Cerebellum (tissue), 4 donors: ENCODE measurements at places on chromosomes 6 and 20. TPM values are rescaled to one million over a fixed set of nuclear protein-coding genes. Genes with fewer than 3 reads are reported as not detected.

DNA sequence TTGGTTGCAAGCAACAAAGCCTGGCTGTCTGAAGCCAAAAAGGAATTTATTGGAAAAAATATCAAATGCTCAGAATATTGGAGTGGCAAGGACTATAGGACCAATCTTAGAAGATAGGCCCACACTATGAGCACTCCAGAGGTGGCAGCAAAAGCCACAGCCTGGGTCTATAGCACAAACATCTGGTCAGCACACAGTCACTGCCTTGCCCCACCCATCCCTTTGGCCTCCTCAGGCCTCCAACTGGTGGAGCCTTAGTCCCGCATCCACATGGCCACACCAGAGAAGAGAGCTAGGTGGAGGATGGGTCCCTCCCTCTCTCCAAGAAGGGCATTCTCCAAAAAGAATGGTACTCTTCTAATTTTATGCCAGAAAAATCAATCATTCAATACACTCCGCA, 14.0 kb downstream of the NUDT3 start:
- DNase-seq = no peak

DNA sequence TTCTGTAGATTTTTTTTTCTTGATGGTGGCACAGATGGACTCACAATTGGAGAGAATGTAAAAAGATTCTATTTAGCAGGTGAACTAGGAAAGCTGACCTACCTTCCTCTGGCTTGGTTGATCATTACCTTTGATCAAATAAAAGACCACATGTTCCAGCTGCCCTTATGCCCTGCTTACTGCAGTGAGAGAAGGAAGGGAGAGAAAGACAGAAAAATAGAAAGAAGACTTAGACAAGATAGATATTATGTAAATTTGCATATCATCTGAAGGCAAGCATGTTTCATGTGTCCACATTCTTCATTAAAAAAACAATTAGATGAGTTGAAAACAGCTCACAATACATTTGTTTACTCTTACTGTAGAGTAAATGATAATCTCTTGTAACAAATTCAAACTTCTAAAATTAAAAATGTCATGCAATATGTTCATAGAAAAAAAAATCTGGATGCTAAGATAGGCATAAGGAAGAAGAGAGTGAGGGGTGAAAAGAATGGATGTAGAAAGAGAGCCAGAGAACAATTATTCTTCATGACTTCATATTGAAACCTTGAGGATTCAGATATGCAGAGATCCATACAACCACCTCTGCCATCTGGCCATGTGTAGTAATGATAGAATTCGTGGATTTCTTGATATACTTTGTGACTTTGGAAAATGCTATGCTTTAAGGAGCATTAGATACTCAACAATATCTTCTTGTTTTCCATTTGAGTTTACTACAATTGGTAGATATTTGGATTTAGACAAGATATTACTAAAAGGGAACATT, 71.7 kb downstream of the RFX6 start:
- DNase-seq = no peak

DNA sequence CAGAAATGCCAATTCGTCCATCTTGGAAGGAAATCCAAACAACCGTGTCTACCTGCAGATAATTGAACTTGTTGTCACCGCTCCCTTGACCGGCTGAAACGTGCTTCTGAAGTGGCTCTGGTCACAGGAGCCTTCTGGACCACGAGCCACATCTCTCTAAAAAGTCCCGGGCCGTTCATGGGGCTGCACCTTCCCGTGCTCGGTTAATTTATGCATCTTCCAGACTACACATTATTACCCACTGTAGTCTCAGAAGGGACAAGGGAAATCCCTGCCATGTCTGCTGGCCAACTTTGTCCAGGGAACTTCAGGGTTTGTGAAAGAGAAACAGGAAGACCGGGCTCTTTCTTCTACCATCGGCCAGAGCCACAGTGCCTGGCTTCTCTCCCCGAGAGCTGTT, 63.4 kb upstream of the MPC1 start:
- DNase-seq = no peak

GRCh38 chr20:50919567-50919966, 11.7 kb downstream of the ADNP start:
- DNase-seq = no peak

DNA sequence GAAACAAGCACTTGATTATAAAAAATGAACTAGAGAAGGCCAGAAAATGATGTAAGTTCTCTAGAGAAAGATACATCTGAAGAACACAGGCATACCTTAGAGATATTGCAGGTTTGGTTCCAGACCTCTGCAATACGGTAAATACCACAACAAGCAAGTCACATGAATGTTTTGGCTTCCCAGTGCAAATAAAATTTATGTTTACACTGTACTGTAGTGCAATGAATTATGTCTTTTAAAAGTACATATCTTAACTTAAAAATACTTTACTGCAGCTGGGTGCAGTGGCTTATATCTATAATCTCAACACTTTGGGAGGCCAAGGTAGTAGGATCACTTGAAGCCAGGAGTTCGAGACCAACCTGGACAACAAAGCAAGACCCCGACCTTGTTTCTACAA, 10.9 kb upstream of the KIAA1586 start:
- no peak for DNase-seq

DNA sequence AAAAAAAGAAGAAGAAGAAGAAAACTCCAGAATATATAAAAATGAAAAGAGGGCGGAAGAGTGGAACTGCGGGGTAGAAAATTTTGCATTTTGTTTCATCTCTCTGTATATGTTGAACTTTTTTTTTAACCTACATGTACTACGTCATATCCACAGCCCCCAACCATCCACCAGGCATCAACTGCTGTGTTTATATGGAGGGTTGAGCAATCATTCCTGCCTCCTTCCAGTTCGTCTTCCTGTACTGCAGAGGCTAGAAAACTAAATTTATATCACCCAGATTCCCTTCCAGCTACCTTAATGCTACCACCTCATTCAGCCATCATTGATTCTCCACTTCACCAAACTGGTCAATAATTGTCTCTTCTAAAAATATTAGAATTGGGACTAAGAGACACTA, 9.5 kb upstream of the SIGLEC1 start:
- DNase-seq = no peak

DNA sequence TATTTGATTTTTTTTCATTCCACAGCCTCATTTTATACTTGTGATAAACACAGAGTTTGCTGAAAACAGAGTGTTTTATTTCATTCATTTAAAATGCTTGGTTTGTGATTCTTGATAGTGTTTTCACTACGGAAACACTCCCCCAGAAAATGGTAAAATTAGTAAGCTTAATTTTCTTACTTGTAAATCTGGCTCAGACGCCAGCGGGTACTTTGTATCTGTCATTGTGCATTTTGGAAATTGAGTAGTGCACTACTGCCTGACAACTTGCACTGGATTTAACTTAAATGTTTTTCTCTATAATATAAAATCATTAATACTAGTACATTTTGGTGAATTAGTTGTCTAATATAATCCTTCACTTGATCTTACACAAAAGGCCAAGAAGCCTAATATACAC, 37.0 kb upstream of the HINT3 start:
- no peak for DNase-seq

The EFCAB8 gene
- total RNA-seq = not detected

The MICA gene
- 2.7 TPM for total RNA-seq

GRCh38 chr20:438571-439469, 23.5 kb downstream of the TBC1D20 start:
- DNase-seq = no peak

DNA sequence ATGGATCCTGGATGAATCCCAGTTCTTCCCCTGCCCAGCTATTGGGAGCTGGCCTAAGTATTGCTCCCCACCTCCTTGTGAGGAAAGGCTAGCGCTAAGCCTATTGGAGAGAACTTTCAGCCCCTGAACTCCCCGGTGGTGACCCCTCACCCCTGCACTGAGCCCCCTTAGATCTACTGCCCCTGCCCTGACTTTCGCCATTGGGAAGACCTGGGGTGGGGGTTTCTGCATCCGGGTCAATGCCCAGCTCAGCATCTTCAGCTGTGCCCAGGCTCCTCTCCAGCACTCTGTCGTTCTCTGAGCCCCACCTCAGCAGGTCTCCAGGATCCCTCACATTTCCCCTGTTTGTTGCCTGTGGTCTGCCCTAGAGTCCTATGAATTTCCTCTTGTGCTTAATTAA, 9.0 kb downstream of the TREML4 start:
- DNase-seq = no peak

DNA sequence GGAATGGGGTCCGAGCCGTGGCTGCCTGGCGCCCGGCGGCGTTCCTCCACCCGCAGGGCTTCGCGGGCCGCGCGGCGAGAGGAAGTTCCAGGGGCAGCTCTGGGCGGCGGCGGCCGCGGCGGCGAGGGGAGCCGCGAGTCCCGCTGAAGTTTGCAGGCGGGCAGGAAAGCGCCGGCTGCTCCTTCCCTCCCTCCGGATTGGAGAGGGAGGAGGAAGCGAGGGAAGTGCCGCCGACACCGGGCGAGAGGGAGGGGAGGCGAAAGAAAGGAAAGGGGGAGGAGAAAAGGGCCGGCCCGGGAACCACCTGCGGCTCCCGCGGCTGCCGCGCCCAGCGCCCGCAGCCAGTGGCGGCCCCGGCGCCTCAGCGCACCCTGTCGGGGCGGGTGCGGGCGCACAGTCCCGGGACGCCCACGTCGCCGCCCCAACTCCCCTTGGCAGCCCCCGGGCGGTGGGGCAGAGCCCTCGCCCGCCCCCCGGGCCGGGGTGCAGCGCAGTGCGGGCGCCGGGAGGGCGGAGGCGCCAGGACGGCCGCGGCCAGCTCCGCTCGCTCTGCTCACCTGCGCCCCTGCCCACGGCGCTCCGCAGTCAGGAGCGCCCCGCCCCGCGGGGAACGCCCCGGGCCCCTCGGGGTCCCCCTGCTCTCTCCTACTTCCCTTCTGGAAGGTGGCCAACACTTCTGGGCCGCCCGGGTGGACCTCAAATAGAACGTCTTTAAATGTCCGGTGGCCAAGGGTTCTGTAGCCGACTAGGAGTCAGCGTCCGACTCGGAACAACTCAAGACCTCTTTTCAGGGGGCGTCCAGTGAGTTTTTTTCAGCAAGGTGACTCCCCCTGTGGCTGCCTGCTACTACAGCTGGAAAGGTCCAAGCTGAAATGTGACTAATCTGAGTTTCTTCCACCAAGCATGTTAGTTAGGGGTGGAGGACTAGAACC, 80.3 kb upstream of the CCDC28A start:
- DNase-seq = peak; percentile 27

GRCh38 chr6:322259-322930, 30.1 kb downstream of the DUSP22 start:
- DNase-seq = no peak

The ZNF391 gene
- 6.6 TPM for total RNA-seq

The MCCD1 gene
- not detected for total RNA-seq

DNA sequence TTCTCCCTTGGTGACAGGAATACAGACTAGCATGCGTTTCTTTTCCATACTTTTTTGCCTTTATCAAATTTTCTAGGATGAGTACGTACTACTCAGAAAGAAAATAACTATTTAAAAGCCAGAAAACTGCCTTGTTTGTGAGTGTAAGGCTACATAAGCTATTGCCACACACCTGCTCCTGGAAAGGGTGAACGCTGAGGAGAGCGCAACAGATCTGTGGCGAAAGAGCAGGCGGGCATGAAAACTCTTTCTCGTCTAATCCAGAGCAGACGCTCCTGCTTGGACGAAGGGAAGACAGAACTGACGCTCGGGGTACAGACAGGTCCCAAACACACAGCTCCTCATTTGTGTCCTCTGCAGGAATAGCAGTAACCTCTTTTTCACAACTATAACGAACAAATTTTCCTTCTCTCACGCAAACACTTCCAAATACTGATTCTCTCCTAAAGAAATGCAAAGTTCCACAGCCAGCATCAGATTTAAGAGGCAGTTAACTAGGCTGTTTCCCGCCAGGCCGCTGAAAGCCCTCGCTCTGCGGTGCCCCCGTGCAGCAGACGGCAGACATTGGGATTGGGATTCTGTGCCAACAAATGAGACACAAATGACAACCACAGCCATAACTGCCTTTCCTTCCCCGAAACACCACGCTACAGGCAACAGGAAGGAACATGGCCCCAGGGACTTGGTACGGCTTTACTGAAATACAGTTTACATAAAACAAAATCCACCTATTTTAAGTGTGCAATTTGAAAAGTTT, 20.0 kb downstream of the TAF4 start:
- DNase-seq = no peak

DNA sequence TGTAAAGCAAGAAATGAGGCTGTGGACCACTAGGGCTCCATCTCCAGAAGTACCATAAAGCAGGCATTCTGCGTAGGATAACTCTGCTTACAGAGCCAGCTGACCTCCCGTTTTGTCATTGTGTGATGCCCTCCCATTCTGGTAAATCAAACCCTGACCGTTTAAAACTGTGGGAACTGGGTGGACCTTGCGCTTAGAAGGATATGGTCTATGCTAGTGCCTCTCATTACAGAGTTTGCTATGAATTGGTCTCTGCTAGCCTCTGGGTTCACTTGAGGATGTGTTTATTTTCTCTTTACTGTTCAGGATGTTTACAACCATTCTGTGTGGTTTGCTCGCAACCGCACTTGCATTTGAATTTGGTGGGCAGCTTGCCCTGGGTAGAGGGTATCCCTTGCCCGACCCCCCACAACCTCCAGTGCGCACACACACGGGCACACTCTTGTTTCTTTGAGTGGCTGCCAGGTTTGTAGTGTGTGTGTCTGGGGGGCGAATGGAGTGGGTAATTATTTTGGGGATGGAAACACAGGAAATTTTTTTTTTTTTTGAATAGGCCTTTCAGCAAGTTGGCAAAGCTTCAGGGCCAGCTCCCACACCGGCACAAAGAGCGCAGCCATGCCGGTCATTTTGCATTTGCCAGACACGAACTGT, 198.3 kb downstream of the JARID2 start:
- no peak for DNase-seq

DNA sequence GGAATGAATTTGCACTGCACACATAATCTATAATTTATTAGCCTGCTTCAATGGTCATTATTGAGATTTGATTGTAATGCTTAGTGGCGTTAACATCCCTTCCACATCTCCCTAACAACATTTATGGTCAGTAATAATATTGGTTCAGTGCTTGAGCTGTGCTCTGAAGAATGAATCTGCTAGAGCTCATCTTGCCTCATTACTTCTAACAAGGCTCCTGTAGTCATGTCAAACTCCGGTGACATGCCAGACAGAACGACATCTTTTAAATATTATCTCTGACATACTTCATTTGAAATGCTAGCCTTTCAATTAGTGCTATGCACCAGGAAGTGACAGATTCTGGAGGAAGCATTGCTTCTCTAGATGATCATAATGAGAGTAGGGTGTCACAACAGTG, 240.3 kb upstream of the BTBD3 start:
- DNase-seq = no peak

GRCh38 chr6:116773886-116774285, 8.4 kb upstream of the FAM162B start:
- DNase-seq = no peak

GRCh38 chr6:5626727-5627426, 365.6 kb downstream of the FARS2 start:
- DNase-seq = no peak
